ENCODE measurements at places on chromosomes 6 and 20. TPM values are rescaled to one million over a fixed set of nuclear protein-coding genes. Genes with fewer than 3 reads are reported as not detected.

Gene CHMP4B
- total RNA-seq, result 86.5 TPM

DNA sequence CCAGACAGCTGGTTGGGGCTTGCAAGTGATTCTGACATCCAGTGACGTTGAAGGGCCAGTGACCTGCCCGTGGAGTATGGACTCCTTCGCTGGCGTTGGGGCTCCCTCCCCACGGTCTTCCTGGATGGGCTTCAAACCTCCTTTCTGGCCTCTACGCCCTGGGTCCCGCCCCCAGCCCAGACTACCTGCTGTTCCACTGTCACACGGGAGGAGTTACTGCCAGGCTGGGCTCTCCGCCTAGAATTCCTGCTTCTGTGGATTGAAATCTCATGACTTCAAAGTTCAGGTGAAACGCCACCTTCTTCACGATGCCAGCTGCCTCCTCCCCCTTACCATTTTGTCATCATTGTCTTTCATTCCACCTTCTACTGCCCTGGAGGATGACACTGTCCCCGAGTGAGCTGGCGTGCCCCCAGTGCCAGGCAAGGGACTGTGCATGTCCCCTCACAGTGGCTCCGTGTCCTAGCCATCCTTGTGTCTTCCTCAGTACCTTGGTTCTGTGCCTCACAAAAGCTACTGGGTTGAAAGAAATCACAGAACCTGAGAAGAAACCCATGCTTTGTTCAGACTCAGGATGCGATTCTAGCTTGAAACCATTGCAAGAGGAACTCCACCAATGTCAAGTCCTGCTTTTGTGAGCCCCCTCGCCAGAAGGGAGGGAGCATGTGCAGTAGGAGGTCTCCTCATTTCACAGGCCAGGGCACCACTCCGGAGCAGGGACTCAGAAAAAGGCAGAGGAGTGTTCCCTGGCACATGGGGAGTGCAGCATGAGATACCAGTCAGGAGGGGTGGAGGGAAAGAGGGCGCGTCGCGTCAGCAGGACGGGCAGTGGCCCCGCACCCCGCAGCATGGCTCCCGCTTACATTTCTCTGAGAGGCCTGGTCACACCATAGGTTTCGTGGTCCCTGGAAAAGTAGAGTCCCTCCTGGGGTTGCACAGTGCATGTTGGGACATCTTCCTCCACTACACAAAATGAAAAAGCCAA, 11.0 kb upstream of the IRF4 start:
- DNase-seq, result no peak

Gene PTGIS
- total RNA-seq, result 0.14 TPM

Gene RHAG
- total RNA-seq, result not detected

DNA sequence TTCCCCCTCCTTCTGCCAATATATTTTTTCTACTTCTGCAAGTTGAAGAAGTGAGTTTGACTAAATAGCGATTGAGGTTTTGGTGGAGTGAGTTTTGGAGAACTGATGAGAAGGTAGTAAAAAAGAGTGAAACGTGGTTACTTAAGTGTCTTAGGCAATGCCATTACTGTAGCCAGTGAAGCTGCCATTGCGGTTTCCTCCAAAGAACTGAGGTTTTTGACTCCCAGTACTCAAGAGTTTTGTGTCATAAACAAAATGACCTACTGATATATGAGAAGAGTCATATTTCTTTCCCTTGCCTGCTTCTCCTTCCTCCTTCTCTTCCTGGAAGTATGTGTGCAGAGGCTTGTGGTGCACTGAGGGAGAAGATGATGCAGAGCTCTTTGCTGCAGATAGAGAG, 554.5 kb upstream of the MAP3K7 start:
- DNase-seq, result no peak

Gene CGA
- total RNA-seq, result not detected

GRCh38 chr6:30345852-30346251, 896 bp downstream of the RPP21 start:
- DNase-seq, result no peak

DNA sequence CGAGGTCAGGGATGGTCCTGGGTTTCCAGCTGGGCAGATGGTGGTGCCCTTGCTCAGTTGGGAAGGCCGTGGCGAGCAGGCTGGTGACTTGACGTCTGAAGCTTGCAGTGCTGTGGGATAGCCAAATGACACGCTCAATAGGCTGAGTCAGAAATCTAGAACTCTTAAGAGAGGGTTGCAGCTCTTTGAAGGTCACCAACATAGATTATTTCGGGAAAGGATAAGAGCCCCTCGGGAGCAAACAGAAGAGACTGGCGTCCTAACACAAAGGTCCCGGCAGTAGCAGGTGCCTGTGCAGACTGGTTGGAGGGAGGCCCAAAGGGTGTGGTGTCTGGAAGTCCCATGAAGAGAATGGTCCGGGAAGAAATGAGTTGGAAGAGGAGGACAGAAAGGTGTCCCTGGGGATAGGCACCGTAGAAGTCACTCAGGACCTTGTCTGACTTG, 18.4 kb downstream of the PKIG start:
- no peak for DNase-seq

Gene ADTRP
- total RNA-seq, result 3.9 TPM

- no peak for DNase-seq
Measured at GRCh38 chr6:3388786-3389185, 68.1 kb downstream of the SLC22A23 start.

DNA sequence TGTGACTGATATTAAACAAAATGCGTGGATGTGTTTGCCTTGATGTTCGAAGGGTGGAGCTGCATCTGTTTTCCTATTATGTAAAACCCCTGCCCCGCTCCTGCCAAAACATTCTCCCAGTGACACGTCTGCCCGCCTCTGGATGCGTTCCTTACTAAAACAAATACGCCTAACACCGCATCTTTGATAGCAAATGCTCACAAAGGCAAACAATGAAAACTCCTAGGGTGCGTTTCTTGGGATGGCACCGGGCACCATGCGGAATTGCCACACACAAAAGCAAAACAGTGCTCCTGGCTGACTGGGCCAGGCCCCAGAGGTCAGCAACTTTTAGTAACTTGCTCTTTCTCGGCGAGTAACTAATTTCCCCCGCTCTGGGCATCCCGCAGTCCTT, 9.0 kb upstream of the FOXC1 start:
- DNase-seq, result no peak
